ENCODE measurements at places on chromosomes 3 and 15. TPM values are rescaled to one million over a fixed set of nuclear protein-coding genes. Genes with fewer than 3 reads are reported as not detected.
A peak's percentile ranks its signal among the peaks of the same experiment; 100 is the strongest.

DNA sequence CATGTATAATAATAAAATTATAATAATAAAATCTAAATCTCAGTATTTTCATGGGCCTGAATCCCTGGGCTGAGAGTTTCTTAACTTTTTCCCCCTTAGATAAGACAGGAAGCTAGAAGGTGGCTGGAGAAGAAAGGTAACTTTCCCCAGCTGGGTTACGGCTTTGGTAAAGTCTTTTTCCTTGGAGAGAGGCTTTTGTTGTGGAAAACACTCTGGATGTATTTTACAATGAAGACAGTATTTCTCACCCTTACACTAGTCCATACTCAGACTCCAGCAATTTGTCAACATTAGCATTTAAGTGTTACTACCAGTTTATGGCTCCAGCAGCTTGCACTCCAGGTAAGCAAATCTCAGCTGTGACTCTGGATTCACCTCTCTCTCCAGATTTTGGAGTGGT is 34.9 kb downstream of the APH1B start:
- no peak for DNase-seq

- no peak for DNase-seq
These were observed 126.7 kb upstream of the NR2E3 start for GRCh38 chr15:71683411-71684274.

DNA sequence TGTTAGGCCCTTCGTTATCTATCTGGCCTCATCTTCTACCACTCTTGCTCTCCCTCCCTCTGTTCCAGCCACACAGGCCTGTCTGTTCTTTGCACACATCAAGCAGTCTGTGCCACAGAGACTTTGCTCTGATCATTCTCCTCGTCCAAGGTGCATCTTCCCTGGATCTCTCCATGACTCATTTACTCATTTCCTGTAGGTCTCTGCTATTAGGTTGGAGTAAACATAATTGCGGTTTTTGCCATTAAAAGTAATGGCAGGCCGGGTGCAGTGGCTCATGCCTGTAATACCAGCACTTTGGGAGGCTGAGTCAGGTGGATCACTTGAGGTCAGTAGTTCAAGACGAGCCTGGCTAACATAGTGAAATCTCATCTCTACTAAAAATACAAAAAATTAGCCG is 9.5 kb upstream of the C3orf49 start:
- DNase-seq: peak; percentile 53

- no peak for DNase-seq
These were observed 184.1 kb upstream of the TP63 start for GRCh38 chr3:189446959-189447560.

DNA sequence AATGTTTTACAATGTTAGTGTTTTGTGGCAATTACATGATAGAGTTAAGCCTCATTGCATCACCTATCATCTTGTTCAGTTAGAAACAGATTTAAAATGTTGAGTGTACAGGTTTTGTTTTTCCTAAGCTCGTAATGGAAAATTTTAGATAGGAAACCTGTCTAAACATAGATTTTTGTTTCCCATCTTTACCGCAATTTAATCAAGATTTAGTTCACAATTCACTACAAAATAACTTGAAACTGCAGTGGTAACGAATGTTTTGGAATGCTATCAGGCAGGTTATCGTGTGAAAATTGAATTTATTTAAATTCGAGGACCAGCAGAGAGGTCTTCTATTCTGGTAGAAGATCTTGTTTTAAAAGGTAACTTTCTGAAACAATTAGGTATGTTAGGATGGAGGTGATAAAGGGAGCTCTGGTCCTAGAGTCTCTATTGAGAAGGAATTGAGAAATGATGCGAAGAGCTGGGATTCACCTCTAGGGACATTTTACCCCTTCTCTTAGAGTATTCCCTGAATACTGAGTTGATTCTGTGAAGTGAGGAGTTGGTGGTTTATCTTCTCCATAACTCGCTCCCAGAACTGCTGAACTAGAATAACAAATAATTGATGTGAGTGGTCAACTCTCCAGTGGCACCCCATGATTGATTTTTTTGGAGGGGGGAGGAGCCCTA is 1.4 kb downstream of the DOCK3 start:
- DNase-seq: no peak

DNA sequence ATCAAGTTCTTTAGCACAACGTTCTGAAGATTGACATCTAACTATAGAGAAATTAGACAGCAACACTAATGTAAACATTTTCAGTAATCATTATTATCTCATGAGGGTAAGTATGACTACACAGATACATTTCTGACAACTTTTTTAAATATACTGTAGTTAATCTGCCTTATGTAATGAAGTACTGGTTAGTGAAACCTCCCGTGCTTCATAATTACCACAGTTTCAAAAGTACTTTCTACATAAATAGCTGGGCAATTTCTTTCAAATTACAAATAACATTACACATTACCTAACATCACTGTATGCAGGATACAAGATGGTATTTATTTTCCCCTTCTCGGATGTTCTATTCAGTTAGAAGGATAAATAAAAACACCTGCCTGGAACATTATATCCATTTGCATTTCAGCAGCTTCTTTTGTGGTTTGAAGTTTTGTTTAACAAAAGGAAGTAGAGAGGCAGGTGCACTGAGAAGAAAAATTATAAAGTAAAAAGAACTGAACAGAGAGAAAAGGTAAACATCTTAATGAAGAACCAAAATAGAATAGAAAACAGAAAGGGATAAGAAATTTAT is 1241.5 kb upstream of the GBE1 start:
- no peak for DNase-seq

GRCh38 chr15:64355348-64355943 is 527 bp downstream of the CSNK1G1 start:
- DNase-seq: peak; percentile 28

GRCh38 chr3:129688271-129688895 is 81.9 kb upstream of the PLXND1 start:
- no peak for DNase-seq

GRCh38 chr3:53728606-53729005 is 117.6 kb downstream of the CHDH start:
- no peak for DNase-seq

GRCh38 chr3:41525303-41526064 is 326.2 kb downstream of the CTNNB1 start:
- no peak for DNase-seq

- no peak for DNase-seq
These were observed 12.3 kb upstream of the SPATA12 start for GRCh38 chr3:57048052-57048671.

- DNase-seq: no peak
These were observed 172.2 kb downstream of the SLC9A9 start for GRCh38 chr3:143676021-143676420.

GRCh38 chr3:101509811-101510210 is 3.2 kb downstream of the SENP7 start:
- peak; percentile 31 for DNase-seq

GRCh38 chr15:78192826-78193594 is 41.4 kb downstream of the ACSBG1 start:
- DNase-seq: no peak

- DNase-seq: peak; percentile 53
These were observed 26.4 kb upstream of the PDE8A start for GRCh38 chr15:84955089-84955848.

DNA sequence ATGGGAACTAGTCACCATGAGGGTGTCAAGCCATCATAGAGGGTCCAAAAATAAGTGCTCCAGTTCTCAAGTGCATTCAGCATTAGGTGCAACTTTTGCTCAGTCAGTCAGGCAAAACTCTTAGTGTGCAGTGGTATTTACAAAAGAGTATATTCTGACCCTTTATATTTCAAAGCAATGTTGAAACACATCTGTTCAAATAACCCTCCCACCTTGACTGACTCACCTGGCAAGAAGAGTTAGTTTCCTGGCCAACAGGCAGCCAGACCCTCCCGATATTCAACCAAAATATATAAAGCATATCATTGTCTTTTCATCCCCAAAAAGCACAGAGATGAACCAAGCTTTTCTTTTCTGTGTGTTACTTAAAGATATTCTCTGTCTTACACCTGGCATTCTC is 7.6 kb upstream of the COL8A1 start:
- DNase-seq: peak; percentile 48

GRCh38 chr3:172153335-172153861 is 114.0 kb downstream of the FNDC3B start:
- DNase-seq: peak; percentile 97

DNA sequence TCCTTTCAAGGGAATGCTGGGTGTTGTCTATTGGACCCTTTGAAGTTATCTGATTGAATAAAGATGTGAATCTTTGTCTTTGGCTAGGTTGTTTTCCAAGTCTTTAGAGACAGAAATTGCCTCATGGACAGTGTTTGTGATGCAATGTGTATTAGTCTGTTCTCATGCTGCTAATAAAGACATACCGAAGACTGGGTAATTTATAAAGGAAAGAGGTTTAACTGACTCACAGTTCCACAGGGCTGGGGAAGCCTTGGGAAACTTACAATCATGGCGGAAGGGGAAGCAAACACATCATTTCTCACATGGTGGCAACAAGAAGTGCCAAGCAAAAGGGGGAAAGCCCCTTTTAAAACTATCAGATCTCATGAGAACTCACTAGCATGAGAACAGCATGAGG is 88.8 kb upstream of the PLXND1 start:
- peak; percentile 63 for DNase-seq

DNA sequence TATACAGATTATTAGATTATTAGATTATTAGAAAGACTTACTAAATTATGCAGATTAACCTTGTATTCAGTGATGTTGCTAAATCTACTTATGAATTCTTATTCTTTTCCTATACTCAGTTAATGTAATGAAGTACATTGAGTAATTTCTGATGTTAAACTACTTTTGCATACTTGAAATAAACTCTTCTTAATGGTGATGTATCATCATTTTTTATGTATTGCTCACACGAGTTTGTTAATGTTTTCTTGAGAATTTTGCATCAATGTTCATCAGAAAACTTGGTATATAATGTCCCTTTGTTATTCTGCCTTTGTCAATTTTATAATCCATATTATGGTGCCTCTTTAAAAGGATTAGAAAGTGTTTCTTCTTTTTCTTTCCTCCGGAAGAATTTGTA is 163.2 kb upstream of the COL8A1 start:
- DNase-seq: no peak

GRCh38 chr15:96559631-96560030 is 229.1 kb downstream of the NR2F2 start:
- no peak for DNase-seq

DNA sequence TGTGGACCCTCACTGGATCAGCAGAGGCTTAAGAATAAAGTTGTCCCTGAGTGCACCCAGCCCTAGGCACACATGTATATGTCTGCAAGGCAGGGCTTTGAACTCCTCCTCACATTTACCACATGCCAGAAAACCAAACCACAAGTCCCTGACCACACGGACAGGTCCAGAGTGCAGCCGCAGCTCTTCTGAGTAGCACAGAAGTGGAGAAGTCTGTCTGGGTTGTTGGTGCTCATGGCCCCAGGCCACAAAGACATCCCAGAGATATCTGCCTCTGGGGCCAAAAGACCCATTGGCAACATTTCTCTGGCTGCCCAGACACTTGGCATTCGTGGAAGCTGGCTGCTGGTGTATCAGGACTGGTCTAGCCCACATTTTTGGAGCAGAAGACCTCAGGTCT is 17.4 kb downstream of the SUSD5 start:
- DNase-seq: no peak

DNA sequence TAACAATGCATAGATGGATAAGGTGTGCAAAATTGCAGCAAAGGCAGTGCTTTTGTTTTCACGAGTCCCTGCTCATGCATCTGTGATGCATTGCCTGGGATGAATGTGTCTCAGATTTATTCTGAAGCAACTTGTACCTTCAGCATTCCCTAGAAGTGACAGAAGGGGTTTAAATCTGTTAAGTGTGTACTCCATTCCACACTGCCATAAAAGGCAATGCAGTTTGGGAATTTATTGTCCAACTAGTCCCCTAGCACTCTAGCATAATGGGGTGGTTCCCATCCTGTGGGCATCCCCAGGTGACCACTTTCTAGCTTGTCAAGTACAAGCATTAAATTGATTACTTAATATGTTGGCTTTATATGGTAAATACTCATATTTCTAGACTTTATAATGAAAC is 306.5 kb upstream of the CBLB start:
- no peak for DNase-seq

PLOD2 gene
- 42.1 TPM for total RNA-seq

PLS1 gene
- 2.4 TPM for total RNA-seq

ITIH1 gene
- not detected for total RNA-seq

RCCD1 gene
- total RNA-seq: 17.6 TPM

CFAP20DC gene
- total RNA-seq: 9.9 TPM

GP5 gene
- 0.42 TPM for total RNA-seq

CHSY1 gene
- total RNA-seq: 25.0 TPM

COLQ gene
- total RNA-seq: 0.33 TPM

OXTR gene
- 0.96 TPM for total RNA-seq

PAQR5 gene
- total RNA-seq: 0.66 TPM

BLOC1S6 gene
- total RNA-seq: 47.0 TPM

GOLGA8M gene
- not detected for total RNA-seq

GOLGA8N gene
- total RNA-seq: 3.8 TPM

Data from mammary epithelial cell (primary cell).